ENCODE measurements at places on chromosomes 13 and 19. TPM values are rescaled to one million over a fixed set of nuclear protein-coding genes. Genes with fewer than 3 reads are reported as not detected.

The FCAR gene
- total RNA-seq = 1.5 TPM

The SLC46A3 gene
- total RNA-seq = 13.5 TPM

The SPC24 gene
- total RNA-seq = 5.7 TPM

The FUT6 gene
- not detected for total RNA-seq

The ERICH4 gene
- not detected for total RNA-seq

The ZNF726 gene
- total RNA-seq = not detected

GRCh38 chr13:107284173-107284572 is 716.2 kb upstream of the ARGLU1 start:
- H3K4me3 ChIP-seq = no peak overlapping the region
- no peak overlapping the region for H3K27ac ChIP-seq
- H3K4me1 ChIP-seq = no peaks in the 10 kb centered on the region
- no peaks in the 10 kb centered on the region for H3K27me3 ChIP-seq
- DNase-seq = no peak
- no peaks in the 10 kb centered on the region for H3K36me3 ChIP-seq

GRCh38 chr13:34372581-34372980 is 554.6 kb downstream of the RFC3 start:
- no peak for DNase-seq
- H3K4me1 ChIP-seq = no peaks in the 10 kb centered on the region
- no peak overlapping the region for H3K4me3 ChIP-seq
- no peak overlapping the region for H3K27ac ChIP-seq
- H3K36me3 ChIP-seq = no peaks in the 10 kb centered on the region

DNA sequence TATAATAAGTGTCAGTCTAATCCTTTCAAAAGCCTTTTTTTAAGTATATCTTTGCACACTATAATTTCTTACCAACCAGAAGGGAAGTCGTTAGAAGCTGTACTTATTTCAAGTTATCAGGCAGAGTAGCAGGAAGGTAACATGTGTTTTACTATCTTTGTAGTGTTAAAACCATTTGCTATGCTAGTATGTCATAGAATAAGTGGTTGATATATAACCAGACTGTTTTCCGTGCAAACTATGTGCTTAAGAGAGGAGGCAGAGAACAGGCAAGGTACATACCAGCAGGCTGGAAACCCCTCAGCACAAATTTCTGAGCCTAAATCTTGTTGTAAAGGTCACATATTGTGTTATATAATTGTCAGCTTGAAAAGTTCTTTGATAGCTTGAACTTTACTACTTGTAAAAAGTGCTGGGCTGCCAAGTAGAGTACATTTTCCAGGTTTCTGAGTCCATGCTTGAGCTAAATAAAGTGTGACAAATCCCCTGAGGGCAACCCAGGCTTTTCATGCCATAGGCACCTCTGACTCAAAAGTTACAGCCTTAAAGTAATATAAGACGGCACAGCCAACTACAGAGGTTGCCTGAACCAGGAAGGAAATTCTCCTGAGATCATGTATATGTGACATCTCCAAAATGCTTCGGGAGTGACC is 1297.4 kb downstream of the PCDH9 start:
- no peak for DNase-seq
- no peak overlapping the region for H3K27ac ChIP-seq
- H3K36me3 ChIP-seq = no peaks in the 10 kb centered on the region
- no peaks in the 10 kb centered on the region for H3K4me1 ChIP-seq
- H3K27me3 ChIP-seq = no peaks in the 10 kb centered on the region

DNA sequence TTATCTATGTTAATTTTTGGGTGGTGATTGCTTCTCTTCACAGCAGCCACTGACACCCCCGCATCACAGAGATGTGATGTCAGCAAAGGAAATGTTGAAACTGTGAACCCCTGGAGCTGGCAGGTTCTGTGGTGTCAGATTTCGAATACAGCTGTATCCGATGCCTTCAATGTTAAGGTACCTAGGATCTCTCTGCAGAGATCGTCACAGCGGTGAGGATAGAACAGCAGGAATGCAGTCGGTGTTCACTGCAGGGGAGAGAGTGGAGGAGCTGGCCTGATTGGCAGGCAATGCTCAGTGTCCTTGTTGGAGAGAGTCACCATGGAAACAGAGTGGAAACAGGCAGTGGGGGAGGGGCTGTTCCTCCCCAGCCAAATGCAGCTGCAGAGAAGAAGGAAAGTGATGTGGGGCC is 79.5 kb upstream of the ZNF835 start:
- no peak overlapping the region for H3K27ac ChIP-seq
- no peaks in the 10 kb centered on the region for H3K27me3 ChIP-seq
- H3K4me1 ChIP-seq = no peaks in the 10 kb centered on the region
- H3K4me3 ChIP-seq = no peak overlapping the region
- H3K36me3 ChIP-seq = no peaks in the 10 kb centered on the region

DNA sequence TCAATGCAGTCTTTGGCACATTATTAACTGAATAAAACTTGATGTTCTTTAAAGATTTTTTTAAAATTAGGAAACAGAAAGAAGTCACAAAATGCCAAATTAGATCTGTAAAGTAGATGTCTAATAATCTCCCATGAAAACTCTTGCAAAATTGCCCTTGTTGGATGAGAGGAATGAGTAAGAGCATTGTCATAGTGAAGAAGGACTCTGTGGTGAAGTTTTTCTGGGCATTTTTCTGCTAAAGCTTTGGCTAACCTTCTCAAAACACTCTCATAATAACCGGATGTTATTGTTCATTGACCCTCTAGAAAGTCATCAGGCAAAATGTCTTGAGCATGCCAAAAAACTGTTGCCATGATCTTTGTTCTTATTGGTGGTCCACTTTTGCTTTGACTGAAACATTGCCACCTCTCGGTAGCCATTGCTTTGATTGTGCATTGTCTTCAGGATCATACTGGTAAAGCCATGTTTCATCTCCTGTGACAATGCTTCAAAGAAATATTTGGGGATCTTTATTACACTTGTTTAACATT is 549.3 kb downstream of the LIG4 start:
- H3K27ac ChIP-seq = no peak overlapping the region
- H3K36me3 ChIP-seq = no peaks in the 10 kb centered on the region
- no peaks in the 10 kb centered on the region for H3K27me3 ChIP-seq

DNA sequence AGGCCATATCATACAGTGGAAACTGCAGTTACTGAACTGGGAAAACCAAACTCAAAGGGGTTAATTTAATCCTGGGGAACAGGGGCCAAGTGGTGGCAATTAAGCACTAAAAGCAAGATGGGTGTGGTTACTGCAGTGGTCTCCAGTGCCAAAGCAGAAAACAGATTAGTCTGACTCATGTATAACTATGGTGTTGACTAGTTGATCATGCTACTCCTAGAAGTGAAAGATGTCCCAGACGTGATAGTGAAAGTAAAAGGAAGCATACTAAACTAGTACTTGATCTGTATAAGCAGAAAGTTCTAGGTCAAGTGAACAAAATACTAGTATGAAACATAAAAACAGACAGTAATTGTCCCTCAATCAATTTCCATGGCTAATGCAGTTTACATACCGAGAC is 360.0 kb upstream of the SLITRK5 start:
- no peak overlapping the region for H3K27ac ChIP-seq
- no peaks in the 10 kb centered on the region for H3K4me1 ChIP-seq
- no peaks in the 10 kb centered on the region for H3K36me3 ChIP-seq
- H3K27me3 ChIP-seq = no peaks in the 10 kb centered on the region

GRCh38 chr13:30448441-30448840 is 17.3 kb downstream of the HMGB1 start:
- H3K27me3 ChIP-seq = no peaks in the 10 kb centered on the region
- DNase-seq = no peak
- no peak overlapping the region for H3K4me3 ChIP-seq
- H3K4me1 ChIP-seq = no peaks in the 10 kb centered on the region
- H3K27ac ChIP-seq = no peak overlapping the region

DNA sequence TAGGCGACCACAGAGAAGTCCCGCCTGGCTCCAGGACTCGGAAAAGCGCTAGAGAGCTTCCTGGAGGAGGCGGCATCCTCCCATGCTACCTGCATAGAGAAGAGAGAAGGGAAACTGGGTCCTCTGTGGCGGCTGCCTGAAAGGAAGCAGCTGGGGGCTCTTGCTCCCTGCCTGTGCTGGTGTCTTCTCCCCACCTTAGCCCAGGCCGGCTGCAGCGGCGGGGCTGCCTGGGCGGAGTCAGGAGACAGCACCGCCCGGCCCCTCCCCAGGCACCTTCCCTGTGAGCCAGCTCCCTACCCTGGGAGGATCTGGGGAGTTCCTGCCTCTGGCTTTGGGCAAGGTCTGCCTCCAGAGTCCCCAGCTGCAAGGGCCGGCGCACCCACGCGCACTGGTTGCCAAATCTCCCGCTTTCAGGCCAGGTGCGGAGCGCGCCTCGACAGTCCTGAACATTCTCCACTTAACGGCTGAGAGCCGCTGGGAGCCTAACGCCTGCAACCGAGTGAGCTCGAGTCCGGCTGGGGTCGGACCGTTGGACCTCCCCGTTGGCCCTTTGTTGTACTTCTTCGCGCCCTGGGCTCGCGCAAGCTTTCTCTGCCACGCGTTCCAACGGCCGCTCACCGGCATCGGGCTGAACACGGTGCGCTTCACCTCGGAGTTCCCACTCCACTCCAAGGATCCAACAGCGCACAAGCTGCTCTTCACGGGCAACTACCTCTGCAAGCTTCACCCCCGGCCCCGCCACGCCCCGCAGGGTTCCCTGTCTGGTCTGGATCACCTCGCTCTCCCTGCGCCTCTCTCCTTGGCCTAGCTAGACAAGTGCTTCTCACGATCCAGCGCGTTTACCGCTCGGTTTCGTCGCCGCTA is 21.8 kb upstream of the ZNF30 start:
- H3K4me3 ChIP-seq = no peak overlapping the region
- peaks cover 10% of the 10 kb centered on the region for H3K27me3 ChIP-seq
- no peaks in the 10 kb centered on the region for H3K36me3 ChIP-seq
- peaks cover 10% of the 10 kb centered on the region for H3K4me1 ChIP-seq
- no peak for DNase-seq

- no peaks in the 10 kb centered on the region for H3K4me1 ChIP-seq
- H3K27me3 ChIP-seq = no peaks in the 10 kb centered on the region
- no peak overlapping the region for H3K27ac ChIP-seq
Observed at GRCh38 chr13:72698164-72698563, 29.3 kb downstream of the MZT1 start.

DNA sequence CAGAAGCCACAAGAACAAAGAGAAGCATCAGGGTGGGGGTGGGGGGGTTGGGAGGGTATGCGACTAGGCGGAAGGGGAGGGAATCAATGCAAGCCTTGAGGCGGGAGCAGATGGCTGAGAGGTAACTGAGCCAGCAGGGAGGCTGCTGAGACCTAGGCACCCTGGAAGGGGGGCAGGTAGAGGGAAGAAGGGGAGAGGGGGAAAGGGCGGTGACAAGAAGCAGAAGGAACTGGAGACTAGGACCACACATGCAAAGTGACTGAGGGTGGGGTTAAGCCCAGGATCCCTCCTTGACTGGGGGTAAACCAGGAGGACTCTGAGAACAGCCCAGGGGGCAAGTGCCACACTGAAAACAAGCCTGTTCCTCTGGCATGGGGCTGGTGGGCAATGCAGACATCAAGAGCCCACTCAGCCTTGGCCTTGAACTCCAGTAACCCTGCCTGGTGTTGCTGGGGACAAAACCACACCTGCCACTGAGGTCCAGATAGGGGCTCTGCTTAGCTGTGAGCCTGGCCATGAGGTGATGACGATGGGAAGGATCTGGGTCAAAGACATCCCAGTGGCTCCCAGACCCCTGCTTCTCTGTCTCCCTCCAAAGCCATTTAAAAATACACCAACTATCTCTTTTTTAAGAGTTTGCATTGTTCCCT is 20.3 kb downstream of the OPA3 start:
- no peaks in the 10 kb centered on the region for H3K27me3 ChIP-seq
- H3K4me3 ChIP-seq = no peak overlapping the region
- no peaks in the 10 kb centered on the region for H3K4me1 ChIP-seq

DNA sequence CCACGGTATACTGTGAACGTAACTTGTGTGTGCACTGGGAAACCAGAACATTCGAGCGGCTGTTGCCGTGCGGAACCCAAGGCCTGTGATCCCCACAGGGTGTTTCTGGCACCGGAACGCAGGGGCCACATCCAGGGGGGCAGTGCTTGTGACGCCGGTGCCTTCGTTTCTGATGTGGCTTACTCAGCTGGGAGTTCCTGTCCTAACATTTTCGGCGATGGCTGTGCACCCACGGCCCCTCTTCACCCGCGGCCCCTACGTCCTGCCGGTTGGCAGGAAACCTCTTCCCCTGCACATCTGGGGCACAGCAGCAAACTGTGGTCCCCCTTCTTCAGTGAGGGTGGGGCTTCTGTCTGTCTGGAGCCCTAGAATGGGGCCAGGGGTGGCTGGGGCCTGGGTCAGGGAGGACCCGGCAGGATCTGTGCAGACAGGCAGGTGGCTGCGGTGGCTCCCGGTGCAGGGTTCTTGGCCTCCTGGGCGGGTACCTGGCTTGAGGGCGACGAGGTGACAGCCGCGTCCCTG is 26.2 kb downstream of the CSNK1G2 start:
- H3K27ac ChIP-seq = no peak overlapping the region
- H3K27me3 ChIP-seq = no peaks in the 10 kb centered on the region
- no peaks in the 10 kb centered on the region for H3K4me1 ChIP-seq
- peaks cover 9% of the 10 kb centered on the region for H3K36me3 ChIP-seq

GRCh38 chr13:57637515-57637914 is 6.0 kb downstream of the PCDH17 start:
- H3K27ac ChIP-seq = no peak overlapping the region
- DNase-seq = no peak
- H3K4me1 ChIP-seq = no peaks in the 10 kb centered on the region
- no peak overlapping the region for H3K4me3 ChIP-seq
- no peaks in the 10 kb centered on the region for H3K36me3 ChIP-seq

GRCh38 chr13:46086985-46087384 is 17.8 kb downstream of the CPB2 start:
- no peaks in the 10 kb centered on the region for H3K27me3 ChIP-seq
- DNase-seq = no peak
- no peaks in the 10 kb centered on the region for H3K4me1 ChIP-seq
- no peaks in the 10 kb centered on the region for H3K36me3 ChIP-seq
- no peak overlapping the region for H3K27ac ChIP-seq

GRCh38 chr19:50818859-50819472 is 4.6 kb downstream of the KLK1 start:
- peaks cover 9% of the 10 kb centered on the region for H3K27me3 ChIP-seq
- H3K27ac ChIP-seq = no peak overlapping the region
- H3K4me3 ChIP-seq = no peak overlapping the region
- H3K4me1 ChIP-seq = no peaks in the 10 kb centered on the region

DNA sequence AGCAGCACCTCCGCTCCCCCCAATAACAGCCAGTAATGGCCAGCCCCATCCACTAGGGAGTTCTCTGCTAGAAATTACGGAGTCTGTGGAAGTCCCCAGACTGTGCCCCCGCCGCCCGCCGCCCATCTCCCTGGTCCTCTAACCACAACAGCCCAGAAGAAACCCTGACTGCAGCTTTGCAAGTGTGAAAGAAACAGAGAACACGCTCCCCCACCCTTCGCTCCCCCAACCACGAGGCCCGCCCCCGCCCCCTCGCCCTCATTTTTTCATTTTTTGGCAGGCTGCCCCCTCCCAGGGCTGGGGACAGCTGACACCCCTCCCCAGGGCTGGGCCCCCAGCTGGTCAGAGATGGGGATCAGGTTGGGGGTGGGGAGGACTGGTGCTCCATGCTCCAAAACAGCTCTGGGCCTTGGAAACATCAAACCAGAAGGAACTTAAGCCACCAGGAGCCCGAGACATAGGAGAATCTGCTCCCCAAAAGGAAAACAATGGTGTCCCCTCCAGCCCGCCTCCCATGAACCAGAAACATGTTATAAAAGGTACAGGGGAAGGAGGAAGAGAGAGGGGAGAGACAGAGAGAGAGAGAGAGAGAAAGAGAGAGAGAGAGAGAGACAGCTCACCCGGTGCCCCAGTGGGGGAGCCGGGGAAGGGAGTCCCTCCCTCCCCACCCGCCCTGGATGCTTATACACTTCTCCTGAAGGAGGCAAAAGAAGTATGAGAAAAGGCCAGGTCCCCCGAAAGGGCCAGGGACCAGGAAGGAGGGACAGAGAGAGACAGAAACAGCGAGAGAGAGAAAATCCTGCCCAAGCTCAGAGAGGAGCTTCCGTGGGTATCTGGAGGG is 29.8 kb upstream of the ASF1B start:
- H3K4me1 ChIP-seq = peaks cover 23% of the 10 kb centered on the region
- H3K27ac ChIP-seq = no peak overlapping the region
- peaks cover 22% of the 10 kb centered on the region for H3K36me3 ChIP-seq

Measured in right atrium auricular region (tissue), 2 donors.